Activated CD8-positive, alpha-beta memory T cell treated with anti-CD3 and anti-CD28 coated beads for 1 hour (primary cell): ENCODE measurements at places on chromosomes 4 and X.

DNA sequence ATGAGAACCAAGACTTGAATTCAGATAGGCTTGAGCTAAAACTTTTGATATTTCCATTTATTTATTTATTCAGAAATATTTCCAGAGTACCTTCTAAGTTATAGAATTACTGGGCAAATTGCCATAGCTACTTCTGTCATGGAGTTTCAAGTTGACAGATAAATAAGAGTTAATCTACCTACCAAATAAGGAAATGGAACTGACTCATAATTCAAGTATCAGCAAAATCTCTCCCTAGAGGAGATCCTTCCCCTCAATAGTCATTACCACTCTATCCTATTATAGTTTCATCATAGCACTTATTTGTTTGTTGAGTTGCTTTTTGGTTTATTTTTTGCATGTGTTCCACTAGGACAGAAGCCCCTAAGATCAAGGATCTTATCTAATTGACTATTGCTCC is 48.8 kb upstream of the CCSER1 start:
- DNase-seq: no peak

DNA sequence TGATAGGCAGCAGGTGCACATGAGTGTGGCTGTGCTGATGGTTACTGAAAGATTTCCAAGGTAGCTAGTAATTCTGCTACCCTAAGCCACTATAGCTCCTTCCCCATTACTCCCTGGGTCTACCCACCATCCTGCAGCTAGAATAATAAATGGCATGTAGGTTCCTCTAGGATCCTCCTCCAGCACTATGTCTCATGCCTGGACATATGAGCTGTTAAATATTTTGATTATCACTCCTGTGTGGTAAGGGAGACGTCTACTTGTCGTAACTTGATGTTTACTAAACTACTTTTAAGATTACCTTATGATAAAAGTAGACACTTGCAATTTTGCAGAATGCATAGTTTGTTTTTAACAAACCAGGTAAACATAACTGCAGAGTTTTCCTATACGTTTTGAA is 35.5 kb downstream of the TET2 start:
- DNase-seq: no peak

DNA sequence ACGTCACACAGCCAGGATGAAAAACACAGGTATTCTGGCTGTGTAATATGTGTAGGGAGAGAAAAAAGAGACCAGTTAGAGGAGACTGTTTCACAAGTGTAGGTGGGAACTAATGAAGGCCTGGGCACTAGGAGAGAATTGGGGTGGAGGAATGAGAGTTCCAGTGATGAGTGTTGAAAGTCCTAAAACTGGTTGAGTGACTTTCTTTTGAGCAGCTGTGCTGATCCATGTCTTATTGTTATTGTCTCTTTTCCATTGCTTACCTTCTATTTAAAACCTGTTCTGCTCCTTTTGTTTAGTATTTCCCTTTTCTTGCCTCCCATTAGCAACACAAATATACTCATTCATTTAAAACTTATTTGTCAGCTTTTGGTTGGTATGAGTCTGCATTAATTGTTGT is 88.7 kb downstream of the PDLIM5 start:
- no peak for DNase-seq

DNA sequence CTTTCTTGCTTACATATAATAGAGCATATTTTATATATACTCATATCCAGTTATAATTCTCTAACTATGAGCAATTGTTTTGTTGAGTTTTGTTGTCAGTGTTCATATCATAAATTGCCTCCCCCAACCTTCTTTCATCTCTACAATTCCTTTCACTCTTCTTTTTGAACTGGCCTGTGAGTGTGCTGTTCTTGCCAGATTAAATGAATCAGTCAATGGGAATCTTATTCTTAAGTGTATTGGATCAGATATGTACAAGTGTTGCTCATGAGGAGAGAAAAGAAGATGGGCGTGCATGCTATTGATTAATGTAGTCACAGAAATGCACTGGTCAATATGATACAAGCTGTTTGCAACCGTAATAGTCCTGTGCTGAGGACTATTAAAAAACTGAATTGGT is 728.1 kb upstream of the MAGEB2 start:
- DNase-seq: no peak

DNA sequence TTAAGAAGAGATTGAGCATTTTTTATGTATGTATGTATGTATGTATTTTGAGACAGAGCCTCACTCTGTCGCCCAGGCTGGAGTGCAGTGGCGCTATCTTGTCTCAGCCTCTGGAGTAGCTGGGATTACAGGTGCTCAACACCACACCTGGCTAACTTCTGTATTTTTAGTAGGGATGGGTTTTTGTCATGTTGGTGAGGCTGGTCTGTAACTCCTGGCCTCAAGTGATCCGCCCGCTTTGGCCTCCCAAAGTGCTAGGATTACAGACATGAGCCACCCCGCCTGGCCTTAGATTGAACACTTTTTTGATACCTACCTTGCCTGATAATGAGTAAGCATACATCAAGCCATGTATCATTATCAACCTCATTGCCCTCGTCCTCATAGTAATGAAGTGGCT is 2.7 kb downstream of the N4BP2 start:
- no peak for DNase-seq

DNA sequence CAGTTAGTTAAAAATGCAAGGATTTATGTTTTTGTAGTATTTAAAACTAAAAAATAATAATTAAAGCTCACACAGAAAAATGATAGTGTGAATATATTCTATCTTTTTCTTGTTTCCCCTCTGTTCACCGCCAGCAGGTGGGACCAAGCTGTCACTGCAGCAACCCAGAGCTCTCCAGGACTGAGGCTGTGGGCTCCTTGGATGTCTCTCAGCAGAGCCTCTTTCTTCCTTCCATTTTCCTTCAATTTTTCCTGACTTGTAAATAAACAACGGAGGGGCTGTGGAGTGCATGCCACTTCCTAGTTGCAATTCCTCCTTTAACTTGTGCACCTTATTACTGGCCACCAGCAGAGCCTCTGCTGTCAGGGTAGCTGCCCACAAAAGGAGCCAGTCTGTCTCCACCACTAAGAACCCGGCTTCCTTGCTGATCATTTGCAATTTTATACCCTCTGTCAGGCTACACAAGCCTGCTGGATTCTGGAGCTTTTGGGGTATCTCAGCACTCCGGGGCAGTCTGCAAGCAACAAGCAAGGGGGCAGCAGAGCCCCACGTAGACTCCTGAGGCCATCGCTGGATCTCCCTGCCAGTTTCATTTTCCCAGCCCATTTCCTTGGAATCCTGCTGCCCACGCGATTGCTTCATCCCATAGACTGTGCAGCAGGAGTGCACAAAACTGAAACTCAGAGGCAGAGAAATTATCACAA is 1467.4 kb downstream of the C4orf33 start:
- no peak for DNase-seq

GRCh38 chr4:121304893-121305292 is 75.9 kb downstream of the QRFPR start:
- no peak for DNase-seq
